ENCODE measurements at places on chromosomes 7 and 10.

GRCh38 chr7:94270772-94271171 is 123.9 kb upstream of the COL1A2 start:
- no peak for DNase-seq

GRCh38 chr7:64098-64915 is 128.1 kb upstream of the FAM20C start:
- no peak for DNase-seq

GRCh38 chr7:134755422-134756022 is 23.9 kb upstream of the CALD1 start:
- no peak for DNase-seq

DNA sequence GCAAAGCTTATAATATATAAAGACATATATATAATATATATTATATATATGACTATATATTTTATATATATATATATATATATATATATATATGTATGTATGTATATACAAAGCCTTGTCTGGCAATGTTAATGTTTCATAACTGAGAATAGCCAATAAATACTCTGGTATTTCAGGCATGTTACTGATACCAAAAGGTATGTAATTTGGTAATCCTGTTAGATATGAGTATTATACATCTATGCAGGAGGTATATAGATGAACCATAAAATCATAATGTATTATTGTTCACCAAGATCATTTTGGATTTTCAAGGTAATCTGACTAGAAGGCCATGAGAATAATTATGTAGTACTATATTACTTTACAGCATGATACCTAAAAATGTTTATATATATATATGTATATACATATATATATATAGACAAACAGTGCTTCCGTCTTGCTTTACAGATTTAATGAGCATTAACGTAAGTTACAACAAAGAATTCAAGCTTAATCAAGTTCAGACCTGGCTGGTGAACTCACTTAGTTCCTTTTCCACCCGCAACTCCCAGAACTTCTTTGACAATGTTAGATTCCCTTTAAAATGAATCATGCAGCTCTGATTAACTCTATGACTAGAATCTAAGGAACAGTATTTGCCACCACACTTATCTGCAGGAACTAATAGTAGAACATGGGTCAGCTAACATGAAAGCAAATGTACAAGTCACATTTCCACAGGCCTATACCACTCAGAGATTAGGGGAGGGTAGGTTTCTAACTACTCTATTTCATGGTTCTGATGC is 82.7 kb downstream of the SLC25A13 start:
- DNase-seq, result no peak

DNA sequence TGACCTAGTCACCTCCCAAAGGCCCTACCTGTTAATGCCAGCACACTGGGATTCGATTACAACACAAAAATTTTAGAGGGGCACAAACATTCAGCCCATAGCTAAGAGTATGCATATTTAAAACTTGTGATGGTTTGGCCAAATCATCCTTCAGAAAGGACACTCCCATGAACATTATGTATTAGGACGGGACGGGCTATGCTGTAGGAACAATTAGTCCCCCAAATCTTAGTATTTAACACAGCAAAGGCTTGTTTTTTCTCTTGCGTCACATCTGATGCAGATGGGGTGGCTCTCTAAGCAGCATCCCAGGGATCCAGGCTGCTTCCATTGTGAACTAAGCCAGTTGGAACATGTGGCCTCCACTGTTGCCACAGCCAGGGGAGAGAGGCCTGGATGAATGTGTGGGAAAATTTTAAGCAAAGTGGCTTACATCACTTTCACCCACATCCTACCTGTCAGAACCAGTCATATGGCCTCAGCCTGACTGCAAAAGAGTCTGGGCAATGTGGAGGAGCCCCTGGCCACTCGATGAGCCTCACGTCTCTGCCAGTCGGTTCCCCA is 26.6 kb downstream of the CHST3 start:
- DNase-seq, result no peak

GRCh38 chr10:129333706-129334105 is 133.3 kb upstream of the MGMT start:
- DNase-seq, result no peak

- DNase-seq, result no peak
These were observed 211.0 kb upstream of the SH2B2 start for GRCh38 chr7:102075553-102076135.

- DNase-seq, result no peak
These were observed 657 bp downstream of the HACD1 start for GRCh38 chr10:17616403-17617030.

DNA sequence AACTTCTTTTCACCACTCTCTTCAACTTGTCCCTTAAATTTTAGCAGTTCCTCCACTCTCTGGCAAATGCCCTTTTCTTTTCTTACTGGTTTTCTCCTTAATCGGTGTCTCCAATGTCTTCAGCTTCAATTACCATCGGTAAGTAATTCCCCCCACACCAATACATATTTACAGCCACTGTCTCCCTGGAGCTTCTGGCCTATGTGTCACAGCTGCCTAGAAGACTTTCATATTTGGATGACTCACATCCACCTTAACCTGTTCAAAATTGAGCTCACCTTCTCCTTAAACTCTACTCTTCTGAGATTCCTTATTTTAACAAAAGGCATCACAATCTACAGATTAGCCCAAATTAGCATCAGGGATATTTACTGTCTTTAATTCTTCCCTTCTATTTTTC is 380.4 kb downstream of the POM121L12 start:
- no peak for DNase-seq

- no peak for DNase-seq
These were observed 60.4 kb upstream of the KCNIP2 start for GRCh38 chr10:101903827-101904550.

GRCh38 chr10:80454513-80455460 is 677 bp downstream of the TSPAN14 start:
- no peak for DNase-seq

GRCh38 chr7:115178835-115179234 is 256.9 kb downstream of the MDFIC start:
- no peak for DNase-seq

- DNase-seq, result no peak
These were observed 35.1 kb upstream of the SLC26A3 start for GRCh38 chr7:107838024-107838601.

- no peak for DNase-seq
These were observed 137.7 kb downstream of the SEMA3C start for GRCh38 chr7:80781146-80781545.

GRCh38 chr7:69732203-69732602 is 133.9 kb downstream of the AUTS2 start:
- no peak for DNase-seq

DNA sequence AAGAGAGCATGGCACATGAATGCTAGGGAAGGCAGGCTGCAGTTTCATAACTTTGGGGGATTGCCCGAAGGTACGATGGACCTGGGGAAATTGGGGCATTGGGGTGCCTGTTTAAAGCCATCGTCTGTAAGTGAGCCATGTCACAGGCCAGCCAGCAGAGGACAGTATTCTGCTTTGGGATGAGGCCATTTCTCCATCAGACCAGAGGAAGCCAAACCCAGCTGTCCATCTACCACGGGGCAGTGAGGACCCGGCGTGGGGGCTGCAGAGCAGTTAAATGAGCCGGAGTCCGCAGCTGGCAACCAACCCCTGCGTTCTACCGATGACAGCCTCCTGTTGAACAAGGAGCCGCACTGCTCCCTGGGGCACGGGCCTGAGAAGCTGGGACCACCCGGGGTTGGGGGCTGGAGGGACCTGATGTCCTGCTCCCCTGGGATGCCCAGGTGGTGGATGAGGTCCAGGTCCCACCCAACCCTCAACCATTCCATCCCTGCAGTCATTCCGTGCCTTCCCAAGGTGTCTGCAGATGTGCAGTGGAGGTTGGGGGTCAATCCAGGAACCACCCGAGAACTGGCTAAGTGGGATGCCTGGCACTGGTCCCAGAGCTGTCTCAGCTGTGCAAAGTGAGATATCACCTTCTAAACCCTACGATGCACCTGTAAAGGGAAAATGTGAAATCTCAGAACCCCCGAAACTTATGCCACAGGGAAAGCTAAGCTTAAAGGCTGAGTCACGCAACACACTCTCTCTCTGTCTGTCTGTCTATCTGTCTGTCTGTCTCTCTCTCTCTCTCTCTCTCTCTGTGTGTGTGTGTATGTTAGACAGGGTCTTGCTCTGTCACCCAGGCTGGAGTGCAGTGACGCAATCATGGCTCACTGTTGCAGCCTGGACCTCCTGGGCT is 12.1 kb upstream of the RHBDD2 start:
- DNase-seq, result no peak

GRCh38 chr10:110793128-110793812 is 78.5 kb upstream of the PDCD4 start:
- DNase-seq, result no peak

DNA sequence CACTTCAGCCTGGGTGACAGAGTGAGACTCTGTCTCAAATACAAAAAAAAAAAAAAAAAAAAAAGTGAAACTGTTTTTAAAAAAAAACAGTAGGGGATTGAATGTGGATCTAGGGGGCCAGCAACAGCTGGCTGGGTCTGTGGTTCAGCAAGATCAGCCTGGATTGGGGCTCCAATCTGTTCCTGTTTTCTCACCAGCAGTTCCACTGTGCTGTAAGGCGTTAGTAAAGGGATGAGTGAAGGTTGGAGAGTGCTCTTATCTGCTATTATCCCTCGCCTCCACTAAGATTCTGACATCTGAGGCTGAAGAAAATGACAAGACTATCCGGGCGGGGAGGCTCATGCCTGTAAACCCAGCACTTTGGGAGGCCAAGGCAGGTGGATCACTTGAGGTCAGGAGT is 41.6 kb upstream of the GTF2IRD1 start:
- DNase-seq, result no peak

GRCh38 chr10:13118784-13119410 is 18.9 kb downstream of the OPTN start:
- no peak for DNase-seq

- no peak for DNase-seq
These were observed 220.5 kb downstream of the GLI3 start for GRCh38 chr7:42016517-42016916.

GRCh38 chr7:117072620-117073118 is 119.4 kb downstream of the ST7 start:
- DNase-seq, result no peak

- DNase-seq, result no peak
These were observed 349.5 kb upstream of the ZMIZ1 start for GRCh38 chr10:78719276-78719675.

DNA sequence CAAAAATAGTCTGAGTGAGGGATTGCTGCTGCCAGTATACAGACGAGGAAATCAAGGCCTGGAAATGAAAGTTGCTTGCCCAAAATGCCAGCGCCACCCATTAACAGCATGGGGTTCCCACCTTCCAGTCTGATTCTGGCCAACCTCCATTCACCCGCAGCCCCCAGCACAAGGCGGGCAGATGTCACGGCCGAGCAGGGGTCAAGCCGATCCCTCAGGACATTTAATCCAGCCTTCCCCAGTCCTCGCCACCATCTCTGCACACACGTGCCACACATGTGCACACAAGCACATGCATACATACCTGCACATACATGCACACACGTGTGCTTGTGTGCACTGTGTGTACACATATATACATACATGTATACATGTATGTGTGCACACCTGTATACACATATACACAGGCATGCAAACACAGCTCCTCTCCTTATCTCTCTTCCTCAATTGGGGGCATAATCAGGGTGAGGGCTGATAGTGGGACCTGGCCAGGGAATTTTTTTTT is 122.9 kb downstream of the GRID1 start:
- DNase-seq, result no peak

DNA sequence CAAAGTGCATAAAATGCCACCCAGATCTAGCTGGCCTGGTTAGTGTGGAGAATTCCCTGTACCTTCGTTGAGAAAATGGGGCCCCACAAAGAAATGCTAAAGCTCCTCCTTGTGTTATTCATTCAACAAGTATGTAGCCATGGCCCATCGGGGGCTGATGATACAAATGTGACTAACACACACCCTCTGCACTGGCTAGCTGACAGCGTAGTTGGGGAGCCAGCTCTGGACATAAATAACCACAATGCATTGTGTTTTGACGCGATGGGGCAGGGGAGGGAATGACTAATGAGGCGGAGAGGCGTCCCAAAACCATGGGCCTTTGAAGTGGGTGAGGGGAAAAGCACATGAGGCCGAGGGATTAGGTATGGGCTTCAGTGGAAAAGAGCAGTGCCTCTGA is 28.2 kb upstream of the ASL start:
- peak; percentile 29 for DNase-seq

- no peak for DNase-seq
These were observed 33.1 kb downstream of the SCRN1 start for GRCh38 chr7:29956487-29956836.

DNA sequence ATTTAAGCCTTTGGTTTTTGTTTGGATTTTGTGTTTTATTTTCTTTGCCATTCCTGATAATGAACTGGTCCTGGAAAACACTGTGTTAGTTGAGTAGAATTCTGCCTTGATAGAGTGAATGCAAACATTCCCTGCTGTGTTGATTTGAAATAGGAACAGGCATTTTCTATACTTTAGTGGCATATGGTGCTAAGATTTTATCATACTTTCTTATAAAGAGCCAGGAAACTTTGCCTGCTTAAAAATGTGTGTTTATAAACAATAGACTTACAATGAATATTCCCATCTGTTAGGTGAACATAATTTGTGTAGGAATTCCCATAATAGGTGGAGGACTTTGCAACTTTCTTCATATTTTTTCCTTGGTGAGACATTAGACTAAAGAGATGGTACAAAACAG is 333.3 kb downstream of the SDK1 start:
- DNase-seq, result no peak

GRCh38 chr7:8189625-8190024 is 72.3 kb downstream of the ICA1 start:
- no peak for DNase-seq

- DNase-seq, result no peak
These were observed 2.9 kb upstream of the NRAP start for GRCh38 chr10:113666682-113667252.

GRCh38 chr7:20064181-20064970 is 152.8 kb downstream of the MACC1 start:
- no peak for DNase-seq

DNA sequence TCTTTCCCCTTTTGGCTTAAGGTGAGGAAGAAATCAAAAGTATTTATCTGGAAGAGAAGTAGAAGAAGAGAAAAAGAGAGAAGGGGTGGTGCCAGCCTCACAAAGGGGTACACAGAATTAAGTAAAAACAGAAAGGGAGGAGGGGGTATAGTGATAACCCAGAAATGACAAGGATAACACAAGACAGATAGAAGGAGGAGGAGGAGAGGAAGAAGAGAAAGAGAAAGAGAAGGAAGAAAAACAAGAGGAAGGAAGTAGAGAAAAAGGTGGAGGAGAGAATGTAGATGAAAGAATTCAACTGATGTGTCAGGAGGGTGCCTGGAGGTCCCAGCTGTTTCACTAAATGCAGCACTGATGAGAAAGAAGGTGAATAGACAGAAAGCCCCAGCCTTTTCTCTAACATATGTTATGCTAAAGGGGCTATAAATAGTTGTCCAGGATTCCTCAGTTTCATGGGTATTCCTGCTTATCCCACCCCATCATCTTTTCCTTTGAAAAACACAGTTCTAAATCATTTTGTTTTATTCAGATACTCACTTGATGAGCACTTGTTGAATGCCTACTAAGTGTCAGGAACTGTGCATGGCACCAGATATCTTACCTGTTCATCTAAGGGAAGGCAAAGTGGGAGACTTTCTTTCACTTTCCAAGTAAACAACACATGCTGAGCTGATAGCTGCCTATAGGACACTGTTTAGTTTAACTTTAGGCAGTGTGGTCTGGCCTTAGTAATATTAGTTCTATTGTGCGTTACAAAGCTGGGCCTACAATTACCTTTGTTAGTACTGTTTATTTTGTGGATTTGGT is 8.0 kb downstream of the SEMA3E start:
- no peak for DNase-seq

- DNase-seq, result no peak
These were observed 538.5 kb downstream of the SUGCT start for GRCh38 chr7:40673285-40673684.

GRCh38 chr7:30682212-30683083 is at the start of gene CRHR2:
TSS of gene CRHR2 (minus strand) at chr7:30682456. CDS start at chr7:30682280, 176 bp downstream.
- DNase-seq, result no peak

GRCh38 chr10:77256346-77256745 is 381.3 kb downstream of the KCNMA1 start:
- no peak for DNase-seq

Measured in GOT3 (cell line).